ENCODE measurements at places on chromosomes 5 and 9.

DNA sequence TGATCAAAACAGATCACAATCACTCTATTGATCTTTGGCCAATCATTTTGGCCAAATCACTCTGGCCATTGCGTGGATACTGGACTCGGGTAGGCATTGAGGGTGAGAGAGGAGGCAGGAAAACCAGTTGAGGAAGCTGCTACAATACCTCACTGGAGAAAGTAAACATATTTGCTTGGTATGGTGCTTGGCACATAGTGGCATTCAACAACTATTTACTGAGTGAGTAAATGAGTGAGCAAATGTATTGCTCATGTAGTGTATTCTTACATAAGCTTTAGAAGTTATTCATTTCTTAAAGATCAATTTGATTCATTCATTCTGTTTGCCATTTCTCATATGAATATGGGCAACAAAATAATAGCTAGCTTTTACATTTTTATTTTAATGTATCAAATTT, 4.0 kb upstream of the DEPDC1B start:
- no peak for DNase-seq

DNA sequence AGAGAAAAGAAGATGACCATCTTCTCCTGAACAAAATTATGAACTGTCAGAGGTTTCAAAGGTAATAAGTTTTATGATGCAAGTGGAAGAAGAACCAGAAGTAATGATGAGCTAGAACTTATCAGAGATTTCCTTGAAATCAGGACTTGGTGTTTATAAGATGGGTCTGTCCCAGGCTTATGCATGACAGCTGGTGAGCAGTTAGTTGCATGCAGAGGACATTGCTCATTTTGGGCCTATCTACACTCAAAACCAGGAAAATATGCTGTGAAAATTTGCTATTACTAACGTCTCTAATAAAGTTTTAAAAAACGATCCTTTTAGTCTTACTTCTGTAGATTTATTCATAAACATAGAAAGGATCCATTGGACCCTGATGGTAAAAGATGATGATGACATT, 6.6 kb upstream of the STC2 start:
- no peak for DNase-seq

DNA sequence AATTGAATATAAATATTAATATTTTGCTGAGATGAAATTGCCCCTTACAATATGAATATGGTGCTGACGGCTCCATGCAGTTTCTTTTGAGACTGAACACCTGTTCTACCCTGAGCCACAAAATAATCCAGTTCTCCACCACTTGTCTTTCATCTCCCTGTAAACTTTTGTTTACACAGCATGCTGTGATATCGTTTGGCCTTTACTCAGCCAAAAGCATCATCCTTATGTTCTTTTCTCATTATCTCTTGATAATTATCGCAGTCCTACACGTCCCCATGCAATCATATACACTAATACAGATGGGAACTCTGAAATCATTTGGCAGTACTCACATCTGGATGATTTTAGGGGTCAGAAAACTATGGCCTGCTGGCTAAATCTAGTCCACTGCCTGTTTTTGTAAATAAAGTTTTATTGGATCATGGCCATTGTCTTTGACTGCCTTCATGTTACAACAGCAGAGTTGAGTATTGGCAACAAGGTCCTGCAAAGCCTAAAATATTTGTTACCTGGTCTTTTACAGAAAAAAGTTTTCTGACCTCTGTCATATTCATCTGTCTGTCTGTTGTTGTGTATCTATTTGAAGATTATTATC, 53.3 kb downstream of the AOPEP start:
- no peak for DNase-seq

- no peak for DNase-seq
These were observed 181.7 kb upstream of the GAS1 start for GRCh38 chr9:87128844-87129493.

DNA sequence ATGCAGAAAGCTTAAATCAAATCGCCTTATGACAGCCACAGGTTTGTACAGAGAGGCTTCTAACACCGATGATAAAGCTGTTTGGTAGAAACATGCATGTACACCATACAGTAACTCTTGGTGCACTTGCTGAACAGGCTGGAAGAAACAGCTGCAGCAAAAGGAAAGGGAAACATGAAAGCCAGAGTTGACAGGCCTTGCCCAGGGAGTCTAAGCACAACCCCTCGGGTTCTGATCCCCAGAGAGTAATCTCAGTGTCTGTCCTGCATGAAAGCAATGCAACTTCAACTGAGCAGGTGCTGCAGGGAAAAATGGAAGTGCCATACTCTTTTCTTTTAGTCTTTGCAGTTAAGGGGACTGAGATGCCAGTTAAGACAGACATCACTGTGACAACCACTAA, 419.9 kb downstream of the BNC2 start:
- no peak for DNase-seq

- no peak for DNase-seq
These were observed 1053.5 kb downstream of the NR2F1-AS1 start for GRCh38 chr5:92527311-92528078.

GRCh38 chr9:108212184-108212583, 643.6 kb downstream of the ACTL7B start:
- DNase-seq, result no peak

- no peak for DNase-seq
These were observed 3.2 kb upstream of the IRX2 start for GRCh38 chr5:2754581-2755075.

DNA sequence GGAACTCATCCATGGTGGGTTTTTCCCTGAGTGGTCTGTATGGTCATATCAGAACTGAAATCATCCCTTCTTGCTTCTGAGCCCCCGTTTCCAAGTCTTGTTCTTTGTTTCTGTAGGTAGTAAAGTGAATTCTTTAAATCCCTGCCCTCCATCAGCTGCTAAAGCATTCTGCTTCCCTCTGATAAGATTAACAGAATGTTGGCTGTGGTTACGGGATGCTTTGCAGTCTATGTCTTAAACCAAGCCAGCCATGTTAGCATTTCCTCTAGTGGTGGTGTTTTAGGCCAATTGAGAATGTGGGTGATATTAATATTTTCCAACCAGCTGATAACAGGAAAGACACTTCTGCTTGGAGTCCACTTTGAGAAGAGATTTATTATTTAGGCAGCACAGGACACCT, 22.0 kb upstream of the KCNIP1 start:
- DNase-seq, result no peak
